Fibroblast of skin of scalp (primary cell): ENCODE measurements at places on chromosomes 2 and 18.
A peak's percentile ranks its signal among the peaks of the same experiment; 100 is the strongest.

GRCh38 chr2:216426938-216427337 is 14.7 kb downstream of the SMARCAL1 start:
- peak; percentile 93 for DNase-seq

- DNase-seq = no peak
Measured at GRCh38 chr2:59903994-59904544, 649.4 kb downstream of the BCL11A start.

DNA sequence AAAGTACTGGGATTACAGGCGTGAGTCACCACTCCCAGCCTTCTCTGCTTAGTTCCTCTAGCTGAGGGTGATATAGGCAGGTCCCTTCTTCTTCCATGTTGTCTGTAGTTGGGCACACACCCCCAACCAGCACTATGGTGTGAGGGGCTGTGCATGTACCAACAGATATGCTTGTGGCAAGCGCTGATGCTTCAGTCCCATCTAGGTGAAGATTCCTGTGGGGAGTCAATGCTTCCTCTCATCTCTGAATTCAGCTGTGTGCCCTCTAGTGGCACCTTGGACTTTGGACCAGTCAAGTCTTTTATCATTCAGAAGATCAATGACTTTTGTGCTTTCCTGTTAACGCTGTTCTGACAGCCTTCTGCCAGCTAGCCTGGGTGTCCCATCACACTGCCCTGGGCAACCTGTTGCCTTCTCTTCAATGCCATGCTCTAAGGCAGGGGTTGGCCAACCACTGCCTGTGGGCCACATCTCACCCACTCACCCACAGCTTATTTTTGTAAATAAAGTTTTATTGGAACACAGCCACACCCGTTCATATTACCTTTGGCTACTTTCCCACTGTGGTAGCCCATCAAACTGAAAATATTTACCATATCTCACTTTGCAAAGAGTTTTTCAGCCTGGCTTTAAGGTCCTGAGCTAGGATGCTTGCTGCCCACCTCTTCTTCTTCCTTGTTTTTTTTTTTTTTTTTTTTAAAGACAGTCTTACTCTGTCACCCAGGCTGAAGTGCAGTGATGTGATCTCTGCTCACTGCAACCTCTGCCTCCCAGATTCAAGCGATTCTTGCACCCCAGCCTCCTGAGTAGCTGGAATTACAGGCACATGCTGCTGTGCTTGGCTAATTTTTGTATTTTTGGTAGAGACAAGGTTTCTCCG is 51.0 kb downstream of the NPAS2 start:
- no peak for DNase-seq

DNA sequence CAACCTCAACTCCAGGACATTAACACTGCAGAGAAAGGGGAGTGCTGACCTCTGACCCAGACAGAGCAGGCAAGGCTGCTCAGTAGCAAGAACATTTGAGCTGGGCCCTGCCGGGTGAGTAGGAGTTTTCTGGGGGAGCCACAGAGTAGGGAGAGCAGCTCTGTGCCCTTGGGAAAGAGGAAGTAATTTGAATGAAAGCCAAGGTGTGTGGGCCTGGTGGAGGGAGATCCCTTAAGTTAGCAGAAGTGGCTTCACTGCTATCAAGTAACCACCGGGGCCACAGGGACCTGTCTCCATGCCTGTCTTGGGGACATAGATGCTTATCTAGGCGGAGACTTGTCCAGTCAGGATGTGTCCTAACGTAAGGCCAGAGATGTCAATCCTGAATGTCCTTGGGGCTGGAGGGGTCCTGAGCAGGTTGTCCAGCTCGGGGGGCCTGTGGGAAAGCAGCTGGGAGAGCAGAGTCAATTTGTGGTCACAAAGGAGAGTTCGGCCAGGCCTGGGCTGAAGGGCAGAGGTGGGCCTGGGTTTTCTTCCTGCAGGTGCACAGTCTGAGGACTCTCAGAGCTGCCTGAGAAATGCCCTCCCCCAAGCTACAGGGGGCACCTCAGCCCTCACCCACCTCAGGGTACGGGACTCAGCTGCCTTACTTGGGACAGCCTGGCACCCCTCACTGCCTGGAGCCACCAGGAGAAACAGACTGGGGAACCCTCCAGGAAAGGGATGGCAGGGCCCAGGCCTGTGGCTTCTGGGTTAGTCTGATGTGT is 15.0 kb upstream of the OTOF start:
- DNase-seq = no peak

GRCh38 chr2:20559277-20559676 is 91.6 kb downstream of the HS1BP3 start:
- no peak for DNase-seq

GRCh38 chr18:45788861-45789260 is 36.6 kb upstream of the SIGLEC15 start:
- no peak for DNase-seq

DNA sequence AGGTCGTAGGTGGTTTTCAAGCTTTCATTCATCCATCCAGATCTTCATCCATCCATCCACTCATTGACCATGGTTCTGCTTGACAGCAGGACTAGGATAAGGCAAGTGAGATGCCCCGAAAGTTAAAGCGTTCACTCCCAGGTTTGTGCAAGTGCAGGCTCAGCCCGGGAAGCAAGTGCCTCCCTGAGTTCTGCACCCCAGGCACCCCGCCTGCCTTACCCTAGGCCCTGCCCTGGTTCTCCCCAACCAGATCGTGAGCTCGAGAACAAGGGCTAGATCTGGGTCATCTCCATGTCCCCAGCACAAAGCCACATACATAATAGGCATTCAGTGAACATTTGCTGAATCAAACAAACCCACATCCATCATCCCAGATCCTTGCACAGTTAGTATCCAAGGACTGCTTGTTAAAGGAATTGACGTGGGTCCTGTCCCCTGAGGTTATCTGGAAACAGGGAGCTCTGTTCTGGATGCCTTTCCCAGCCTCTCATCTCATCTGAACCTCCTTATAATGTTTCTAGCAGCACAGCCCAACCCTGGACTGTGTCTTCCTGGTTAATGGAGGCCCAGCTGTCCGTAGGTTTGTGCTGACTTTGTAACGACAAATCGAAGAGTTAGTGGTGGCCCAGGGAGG is 116.1 kb upstream of the GPC1 start:
- peak; percentile 28 for DNase-seq

DNA sequence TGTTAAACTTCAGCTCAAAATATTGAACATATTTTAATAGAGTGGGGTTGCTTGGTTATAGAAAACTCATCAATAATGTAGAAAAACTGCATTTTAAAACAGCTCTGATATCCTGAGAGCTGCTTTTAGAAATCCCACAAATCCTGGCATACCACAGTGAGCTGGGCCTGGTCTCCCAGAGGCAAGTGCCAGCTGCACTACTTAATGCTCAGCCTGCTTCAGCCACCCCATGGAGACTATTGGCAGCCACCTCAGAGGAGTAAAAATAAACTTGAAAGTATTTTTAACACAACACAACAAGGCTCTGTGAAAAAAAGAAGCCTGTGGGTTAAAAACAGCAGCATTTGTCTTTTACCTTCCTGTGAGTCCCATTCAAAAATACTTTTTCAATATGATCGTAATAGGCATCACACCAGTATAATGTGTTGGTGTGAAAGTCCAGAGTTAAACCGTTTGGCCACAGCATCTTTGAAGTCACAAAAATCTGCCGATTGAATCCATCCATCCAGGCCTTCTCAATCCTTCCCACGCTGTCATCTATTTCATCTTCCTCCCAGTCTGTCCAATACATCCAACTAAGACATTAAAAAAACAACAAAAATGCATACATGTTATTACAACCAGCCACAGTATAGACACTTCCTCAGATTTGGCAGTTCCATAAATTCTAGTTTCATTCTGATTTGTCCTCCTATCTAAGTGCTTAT is 1115.3 kb downstream of the LRP1B start:
- peak; percentile 53 for DNase-seq

DNA sequence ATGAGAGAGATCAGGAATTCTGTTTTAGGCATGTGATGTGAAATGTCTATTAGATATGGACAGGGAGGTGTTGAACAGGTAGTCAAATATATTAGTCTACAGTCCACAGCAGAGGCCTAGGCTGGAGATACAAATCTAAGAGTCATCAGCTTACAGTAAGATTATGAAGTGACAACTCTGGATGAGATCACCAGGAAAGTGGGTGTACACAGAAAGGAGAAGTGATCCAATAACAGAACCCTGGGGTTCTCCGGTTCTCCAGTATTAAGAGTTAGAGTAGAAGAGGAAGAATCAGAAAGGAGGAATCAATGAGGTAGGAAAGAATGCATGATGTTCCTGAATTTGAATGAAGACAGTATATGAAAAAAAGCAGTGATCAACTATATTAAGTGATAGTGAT is 362.3 kb downstream of the FIGN start:
- no peak for DNase-seq

DNA sequence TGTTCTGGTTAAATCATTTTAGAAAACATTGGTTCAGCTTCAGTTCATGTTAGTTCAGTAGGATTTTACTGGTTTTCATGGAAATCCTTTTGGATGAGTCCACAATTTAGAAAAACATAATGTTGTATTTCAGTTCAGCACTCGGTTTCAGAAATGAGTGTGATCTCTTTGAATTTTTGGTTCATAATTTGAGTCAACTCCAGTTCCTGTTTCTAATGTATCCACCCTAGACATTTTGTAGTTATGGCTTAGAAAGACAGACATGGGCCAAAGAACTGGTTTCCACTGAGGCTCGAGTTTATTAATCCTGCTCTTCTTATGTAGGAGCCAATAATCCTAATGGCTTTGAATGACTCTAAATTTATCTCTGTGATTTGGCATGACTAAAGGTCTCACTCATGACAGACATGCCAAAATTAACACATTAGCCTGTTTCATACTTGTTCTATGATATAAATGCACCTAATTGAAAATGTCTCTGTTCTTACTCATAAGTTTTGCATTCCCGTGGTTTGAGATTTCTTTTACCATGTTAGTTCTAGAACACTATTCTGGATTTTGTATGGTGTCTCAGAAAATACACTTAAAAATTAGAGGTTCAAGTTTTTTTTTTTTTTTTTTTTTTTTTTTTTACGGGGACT is 82.3 kb upstream of the SPRED2 start:
- peak; percentile 79 for DNase-seq

GRCh38 chr2:231084565-231084964 is 27.9 kb downstream of the PSMD1 start:
- DNase-seq = no peak

DNA sequence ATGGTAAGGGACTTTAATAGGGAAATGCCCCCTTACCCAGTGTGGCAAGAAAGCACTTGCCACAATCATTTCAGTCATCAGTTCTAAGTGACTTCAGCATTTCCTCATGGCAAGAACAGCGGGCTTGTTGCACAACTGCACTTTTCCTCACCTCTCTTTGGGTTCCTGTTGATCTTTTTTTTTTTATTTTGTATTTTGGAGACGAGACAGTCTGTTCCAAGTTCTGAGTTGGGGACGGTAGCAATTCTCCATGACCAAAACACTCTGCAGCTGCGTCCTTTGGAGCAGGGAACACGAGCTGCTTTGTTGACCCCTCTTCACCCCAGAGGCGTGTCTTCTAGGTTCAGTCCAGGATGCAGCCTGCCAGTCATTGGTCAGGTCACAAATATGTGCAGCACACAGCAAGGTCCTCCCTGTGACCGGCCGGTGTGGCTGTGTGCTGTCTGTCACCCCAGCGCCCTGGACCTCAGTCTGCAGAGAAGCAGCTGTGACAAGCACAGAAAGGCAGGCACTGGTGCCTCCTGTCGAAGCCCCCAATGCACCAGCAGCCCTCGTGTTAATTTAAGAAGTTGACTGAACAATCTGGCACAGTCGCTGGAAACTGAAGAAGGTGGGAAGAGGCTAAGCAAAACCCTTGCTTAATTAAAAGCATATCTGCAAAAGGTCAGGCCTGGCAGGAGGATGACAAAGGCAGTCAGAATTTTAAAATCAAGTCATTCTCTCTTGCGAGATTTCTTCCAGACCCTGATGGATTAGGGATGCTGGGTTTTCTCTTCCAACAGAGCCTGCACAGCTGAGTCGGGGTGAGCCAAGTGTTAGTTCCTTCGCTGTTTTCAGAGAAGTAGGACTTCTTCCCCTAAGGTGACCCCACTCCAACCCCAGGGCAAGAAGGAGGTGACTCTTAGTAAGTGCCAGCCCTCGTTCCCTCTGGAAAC is 96.7 kb upstream of the COPS8 start:
- no peak for DNase-seq

- peak; percentile 76 for DNase-seq
Measured at GRCh38 chr2:118865106-118865505, 17.7 kb upstream of the EN1 start.

DNA sequence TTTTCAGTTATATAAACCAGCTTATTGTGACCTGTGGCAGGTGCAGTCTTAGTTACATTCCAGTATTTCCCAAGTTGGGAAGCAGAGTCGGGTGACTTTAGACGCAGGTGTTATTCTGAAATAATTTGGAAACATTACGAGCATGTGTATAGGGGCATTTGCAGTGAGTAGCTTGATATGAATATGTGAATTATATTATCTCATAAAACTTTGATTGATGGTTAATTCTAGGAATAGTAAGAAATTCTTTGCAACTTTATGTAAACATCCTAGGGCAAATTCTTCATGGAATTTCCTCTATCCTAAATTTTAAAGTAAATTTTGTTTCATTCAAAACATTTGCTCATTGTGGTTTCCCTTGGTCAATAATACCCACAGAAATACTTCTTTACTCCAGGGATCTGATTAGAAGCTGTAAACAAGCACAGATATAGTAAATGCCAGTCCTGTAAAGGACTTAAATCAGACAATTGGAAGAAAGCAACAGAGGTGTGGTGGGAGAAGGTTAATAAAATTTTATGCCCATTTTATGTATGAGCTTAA is 580.6 kb upstream of the CDH2 start:
- DNase-seq = no peak

DNA sequence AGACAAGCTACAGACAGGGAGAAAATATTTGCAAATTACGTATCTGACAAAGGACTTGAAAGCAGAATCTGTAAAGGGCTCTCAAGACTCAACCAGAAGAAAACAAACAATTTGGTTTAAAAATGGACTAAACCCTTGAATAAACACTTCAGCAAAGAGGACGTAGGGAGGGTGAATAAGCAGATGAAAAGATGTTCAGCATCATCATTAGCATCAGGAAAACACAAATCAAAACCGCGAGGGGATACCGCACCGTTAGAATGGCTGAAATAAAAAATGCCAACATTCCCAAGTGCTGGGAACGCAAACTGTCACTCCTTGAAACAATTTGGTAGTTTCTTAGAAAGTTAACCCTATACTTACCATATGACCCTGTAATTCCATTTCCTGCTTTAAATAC is 136.7 kb downstream of the MBP start:
- no peak for DNase-seq

DNA sequence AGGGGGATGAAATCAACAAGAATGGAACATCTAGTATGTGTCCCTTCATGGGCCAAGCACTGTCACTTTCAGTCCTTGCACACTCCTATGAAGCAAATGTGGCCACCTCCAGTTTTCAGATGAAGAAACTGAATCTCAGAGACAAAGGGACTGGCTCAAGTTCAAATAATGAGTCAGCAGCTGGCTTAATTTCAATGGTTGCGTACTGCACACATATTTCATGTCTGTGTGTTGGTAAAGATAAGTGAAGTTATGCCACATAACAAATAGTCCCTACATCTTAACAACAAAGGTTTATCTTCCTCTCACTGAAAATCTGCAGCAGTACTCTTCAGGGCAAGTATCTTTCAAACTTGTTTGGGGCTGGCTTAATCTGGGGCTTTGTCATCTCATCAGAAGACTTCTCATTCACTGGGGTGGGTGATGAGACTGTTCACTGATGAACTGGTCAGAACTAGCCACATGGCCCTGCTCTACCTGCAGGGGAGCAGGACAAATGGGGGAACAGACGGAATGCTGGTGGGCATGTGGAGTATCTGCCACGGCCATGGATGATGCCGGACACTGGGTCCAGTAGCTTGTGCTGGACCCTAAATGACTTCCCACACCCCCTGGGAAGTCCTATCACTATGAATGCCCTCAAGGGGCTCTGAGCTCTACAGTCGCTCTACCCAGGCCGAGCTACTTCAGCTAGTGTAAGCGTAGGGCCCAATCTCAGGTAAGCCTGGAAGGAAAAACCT is 263.2 kb downstream of the CYP26B1 start:
- DNase-seq = peak; percentile 69
